ENCODE measurements at places on chromosomes 4 and X.
A peak's percentile ranks its signal among the peaks of the same experiment; 100 is the strongest.

DNA sequence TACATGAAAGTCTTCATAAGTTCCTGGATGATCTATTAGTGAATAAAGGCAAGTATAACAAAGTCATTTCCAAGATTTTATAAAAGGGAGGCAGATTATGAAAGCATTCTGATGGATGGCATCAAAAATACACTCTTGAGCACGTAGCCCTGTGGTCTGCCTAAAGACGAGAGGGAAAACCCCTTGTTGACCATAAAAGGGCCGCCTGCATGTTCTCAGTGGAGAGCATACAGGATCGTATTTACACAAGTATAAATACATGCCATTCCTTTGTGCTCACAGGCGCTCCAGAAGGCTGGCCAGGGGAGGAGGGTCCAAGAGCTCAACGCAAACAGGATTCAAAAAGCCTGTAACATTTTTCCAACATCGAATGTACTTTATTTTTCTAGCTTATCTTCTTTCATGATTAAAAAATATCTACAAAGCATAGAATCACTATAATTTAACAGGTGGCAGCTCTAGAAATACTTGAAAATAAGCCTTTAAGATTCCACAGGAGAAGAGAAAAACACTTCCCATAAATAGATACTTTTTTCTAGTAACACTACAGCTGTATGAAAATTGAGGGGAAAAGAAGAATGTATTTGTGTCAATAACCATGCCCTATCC is 29.6 kb downstream of the PDGFC start:
- no peak for DNase-seq

DNA sequence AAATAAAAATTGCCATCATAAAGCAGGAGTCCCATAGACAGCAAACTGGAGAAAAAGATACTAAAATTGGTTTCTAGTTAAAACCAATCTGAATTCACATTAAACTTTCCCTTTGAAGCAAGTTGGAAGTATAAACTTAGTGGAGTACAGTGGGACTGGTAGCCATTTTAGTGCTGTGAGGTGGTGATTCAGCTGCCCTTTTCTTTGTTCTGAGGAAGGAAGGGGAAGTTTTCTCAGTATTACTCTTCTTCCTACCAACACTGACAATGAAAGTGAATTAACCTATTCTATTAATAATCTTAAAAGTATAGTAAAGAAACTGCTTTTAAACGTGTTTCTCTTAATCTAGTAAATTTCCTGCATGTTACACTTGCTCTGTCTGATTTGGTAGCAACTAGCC is 36.7 kb downstream of the SLC9A6 start:
- no peak for DNase-seq

- no peak for DNase-seq
Measured at GRCh38 chr4:168796362-168797106, 213.5 kb downstream of the CBR4 start.

DNA sequence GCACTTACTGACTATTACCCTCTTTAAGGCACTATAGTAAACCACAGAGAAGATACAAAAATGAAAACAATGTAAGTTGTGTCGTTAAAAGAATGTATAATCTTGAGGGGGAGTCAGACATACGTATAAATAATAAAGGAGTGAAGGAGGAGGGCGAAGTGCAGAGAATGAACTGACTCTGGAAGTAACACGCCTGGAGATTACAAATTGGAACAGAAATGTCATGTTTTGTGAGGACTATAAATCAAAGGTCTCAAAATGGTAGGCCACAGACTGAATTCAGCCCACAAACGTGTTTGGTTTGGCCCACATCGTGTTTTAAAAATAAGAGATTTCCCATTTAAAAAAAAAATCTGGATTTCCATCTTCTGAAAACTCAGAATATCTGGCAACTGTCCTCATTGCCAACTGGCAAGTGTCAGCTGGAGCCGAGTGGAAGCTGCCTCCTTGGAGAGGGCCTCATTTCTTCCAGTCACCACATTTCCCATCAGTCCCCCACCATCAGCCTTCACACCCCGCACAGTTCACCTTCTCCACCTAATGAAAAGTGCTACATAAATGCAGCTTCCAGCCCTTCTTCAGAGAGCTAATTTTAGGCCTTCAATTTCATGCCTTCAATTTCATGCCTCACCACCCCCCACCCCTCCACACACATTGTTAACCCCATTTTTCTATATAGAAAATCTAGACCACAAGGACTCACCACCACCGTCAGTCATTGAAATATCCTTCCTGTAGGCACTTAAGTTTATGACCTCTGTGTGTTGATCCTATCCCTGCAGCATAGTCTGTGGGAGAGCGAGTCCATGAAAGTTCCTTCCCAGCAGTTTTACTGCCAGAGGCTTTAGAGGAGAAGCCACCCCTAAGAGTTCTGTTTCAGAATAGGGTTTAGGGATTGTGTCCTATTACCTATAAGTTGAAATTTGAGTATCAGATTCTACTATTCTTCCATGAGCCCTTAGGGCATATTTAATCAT is 32.0 kb upstream of the COL25A1 start:
- no peak for DNase-seq

GRCh38 chr4:26056406-26056805 is 142.4 kb downstream of the SMIM20 start:
- DNase-seq = no peak

- DNase-seq = no peak
Measured at GRCh38 chr4:136599890-136600289, 932.4 kb downstream of the PCDH18 start.

DNA sequence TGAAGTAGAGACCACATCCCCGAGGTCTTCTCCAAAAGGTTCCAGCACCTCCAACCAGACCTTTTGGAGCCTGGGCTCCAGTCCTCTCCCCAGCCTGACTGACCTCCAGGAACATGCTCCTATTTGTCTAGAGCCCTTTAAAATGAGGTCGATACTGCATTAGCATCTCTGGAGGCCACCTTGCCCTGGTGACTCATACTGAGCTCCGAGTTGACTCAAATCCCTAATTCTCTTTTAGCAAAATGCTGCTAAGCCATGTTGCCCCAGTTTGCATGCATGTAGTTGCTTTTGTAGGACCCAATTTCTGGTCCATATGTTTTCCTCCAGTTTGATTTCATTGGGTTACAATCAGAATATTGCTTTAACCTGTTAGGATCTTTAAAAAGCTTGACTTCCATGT is 43.5 kb upstream of the CITED1 start:
- DNase-seq = no peak

DNA sequence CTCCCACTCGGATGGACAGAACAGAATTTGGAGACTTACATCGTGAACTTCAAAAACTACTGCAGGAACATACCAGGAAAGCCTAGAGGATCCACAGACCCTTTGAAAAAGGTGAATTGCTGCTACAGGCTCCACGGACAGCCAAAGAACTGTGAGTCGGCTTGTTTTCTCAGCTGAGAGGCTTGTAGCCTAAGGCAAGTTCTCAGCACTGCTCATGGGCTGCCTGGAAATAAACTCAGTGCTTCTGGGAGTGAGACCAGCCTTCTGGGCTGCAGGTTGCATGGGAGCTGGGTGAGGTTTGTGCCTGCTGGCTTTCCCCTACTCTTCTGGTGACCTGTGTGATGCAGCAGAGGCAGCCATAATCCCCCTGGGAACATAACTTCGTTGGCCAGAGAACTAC is 1397.6 kb downstream of the FAM133A start:
- DNase-seq = no peak

GRCh38 chr4:38867478-38868058 is at the start of gene FAM114A1:
Gene FAM114A1 (plus strand): TSS chr4:38867806. CDS start chr4:38878079, 10,273 bp downstream.
- no peak for DNase-seq

GRCh38 chr4:130110770-130111169 is 1014.8 kb downstream of the C4orf33 start:
- DNase-seq = no peak

- DNase-seq = no peak
Measured at GRCh38 chr4:7273738-7274297, 81.5 kb downstream of the SORCS2 start.

- DNase-seq = no peak
Measured at GRCh38 chrX:47498411-47498810, 15.4 kb upstream of the ZNF41 start.

GRCh38 chr4:123229286-123229685 is 167.3 kb upstream of the SPRY1 start:
- DNase-seq = no peak

- DNase-seq = no peak
Measured at GRCh38 chr4:41327770-41328169, 71.0 kb downstream of the UCHL1 start.

GRCh38 chr4:38030023-38030422 is 69.8 kb downstream of the PTTG2 start:
- no peak for DNase-seq

GRCh38 chr4:118942465-118942864 is 53.8 kb downstream of the SYNPO2 start:
- DNase-seq = no peak

DNA sequence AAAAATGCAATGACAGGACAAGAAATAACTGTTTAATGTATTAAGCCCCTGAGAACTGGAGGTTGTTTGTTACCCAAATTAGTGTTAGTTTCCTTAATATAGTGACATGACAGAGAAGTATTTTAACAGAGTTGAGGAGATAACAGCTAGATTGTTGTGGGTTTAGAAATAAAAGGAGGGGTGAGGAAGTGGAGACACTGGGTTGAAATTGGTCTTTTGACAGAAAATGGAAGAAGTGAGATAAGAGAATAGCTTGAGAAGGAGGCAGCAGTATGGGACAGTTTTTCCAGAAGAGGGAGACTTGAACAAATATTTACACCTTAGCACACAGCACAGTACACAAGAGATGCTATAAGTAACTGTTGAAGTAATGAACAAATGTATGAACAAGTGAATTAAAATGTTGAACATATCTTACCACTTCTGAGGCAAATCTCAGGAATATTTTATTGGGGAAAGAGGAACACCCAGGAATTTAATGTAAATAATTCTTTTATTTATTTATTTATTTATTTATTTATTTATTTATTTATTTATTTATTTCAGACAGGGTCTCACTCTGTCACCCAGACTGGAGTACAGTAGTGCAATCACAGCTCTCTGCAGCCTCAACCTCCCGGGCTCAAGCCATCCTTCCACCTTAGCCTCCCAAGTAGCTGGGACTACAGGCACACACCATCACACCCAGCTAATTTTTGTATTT is 58.0 kb upstream of the EGFL6 start:
- DNase-seq = no peak

DNA sequence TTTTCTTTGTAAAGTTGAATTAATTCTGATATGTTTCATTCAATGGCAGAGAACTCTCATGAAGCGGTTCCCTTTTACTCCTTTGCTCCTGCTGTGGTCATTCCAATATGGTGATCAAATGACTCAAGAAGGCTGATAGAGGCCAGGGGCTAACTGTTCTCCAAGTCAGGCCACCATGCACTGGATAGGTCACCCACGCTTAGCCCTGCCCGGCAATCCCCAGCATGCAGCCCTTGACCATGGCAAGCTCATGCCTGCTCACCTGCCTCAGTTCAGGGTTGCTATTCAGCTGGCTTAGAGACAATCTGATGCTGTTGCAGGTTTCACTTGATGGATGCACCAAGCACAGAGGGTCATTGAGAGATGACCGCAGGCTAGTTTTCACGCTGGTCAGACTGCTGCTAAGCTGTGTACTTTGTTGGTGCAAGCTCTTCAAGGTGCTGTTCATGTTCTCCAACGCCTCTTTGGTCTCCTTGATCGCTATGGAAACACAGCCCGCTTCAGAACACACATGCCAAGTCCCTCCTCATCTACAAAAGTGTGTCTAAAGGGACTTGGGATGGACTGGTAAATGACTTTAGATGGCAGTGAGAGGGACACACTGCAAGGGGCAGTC is 55.2 kb upstream of the FGFBP2 start:
- no peak for DNase-seq

DNA sequence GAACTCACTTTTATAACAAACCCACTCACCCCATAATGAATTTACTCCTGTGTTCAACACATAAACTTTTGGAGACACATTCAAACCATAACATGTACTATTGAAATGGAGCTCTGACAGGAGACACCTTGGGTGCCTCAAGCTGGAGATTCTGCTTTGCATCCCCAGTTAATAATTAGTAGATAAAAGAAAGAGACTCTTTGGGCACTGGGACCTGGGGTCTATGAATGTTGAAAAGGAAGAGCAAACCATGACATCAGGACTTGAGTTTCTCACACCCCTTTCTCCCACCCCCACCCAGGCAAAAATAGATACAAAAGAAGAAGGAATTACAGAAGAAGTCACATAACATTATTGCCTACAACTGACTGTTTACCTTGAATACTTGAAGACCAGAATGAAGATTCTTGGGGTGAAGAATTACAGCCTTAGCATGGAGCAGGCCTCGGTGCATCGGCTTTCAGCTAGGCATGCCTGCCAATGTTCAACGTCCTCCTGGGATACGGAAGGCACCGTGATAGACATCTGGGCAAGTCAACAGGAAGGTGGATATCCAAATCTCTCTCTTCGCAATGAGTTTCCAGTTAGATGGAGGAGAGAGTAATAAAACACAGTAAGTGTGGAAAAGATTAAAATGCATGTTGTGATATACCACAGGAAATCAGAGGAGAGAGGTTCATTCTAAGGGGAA is 316.0 kb downstream of the TRIML1 start:
- no peak for DNase-seq

GRCh38 chrX:153685156-153685536 is 2.6 kb upstream of the SLC6A8 start:
- DNase-seq = no peak

DNA sequence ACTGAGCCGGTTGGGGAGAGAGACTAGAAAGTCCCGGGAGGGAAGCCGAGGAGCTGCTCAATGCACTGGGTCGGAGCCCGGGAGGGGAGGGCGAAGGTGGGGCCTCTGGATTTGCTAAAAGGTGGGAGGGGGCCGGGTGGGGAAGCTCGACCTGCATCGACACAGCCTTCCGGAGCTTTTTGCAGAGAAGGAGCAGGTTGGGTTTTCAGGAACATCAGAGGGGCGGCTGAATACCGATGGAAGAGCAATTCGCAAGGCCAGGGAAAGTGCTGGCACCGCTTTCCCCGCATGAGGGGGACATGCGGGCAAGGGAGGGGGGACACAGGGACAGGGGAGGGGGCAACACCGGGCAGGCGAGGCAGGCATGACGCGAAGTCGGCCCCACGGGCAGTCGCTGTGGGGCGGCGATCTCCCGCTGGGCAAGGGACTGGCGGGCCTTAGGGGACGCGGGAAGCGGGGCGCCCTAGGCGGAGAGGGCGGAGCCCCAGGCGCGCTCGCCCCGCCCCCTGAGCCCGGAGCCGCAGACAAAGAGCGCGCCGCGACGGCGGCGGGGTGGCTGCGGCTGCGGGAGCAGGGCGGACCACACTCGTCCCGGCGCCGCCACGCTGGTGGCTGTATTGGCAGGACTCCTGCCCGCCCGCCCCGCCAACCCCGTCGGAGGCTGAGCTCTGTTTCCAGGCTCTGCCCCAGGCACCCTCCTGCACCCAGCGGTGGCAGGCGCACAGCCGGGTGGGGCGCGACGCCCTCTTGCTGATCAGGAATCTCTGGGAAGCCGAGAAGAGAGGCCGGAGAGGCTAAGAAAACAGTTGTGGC is 11.6 kb downstream of the PDZD4 start:
- DNase-seq = peak; percentile 49
